ENCODE measurements at places on chromosomes 5 and 9.
A peak's percentile ranks its signal among the peaks of the same experiment; 100 is the strongest.

GRCh38 chr5:156479849-156480248 lies 152.9 kb downstream of the SGCD start:
- DNase-seq, result peak; percentile 39

GRCh38 chr5:175668006-175668405 lies 10.1 kb downstream of the HRH2 start:
- DNase-seq, result no peak

- no peak for DNase-seq
Observed at GRCh38 chr9:23543419-23543818, 282.6 kb downstream of the ELAVL2 start.

DNA sequence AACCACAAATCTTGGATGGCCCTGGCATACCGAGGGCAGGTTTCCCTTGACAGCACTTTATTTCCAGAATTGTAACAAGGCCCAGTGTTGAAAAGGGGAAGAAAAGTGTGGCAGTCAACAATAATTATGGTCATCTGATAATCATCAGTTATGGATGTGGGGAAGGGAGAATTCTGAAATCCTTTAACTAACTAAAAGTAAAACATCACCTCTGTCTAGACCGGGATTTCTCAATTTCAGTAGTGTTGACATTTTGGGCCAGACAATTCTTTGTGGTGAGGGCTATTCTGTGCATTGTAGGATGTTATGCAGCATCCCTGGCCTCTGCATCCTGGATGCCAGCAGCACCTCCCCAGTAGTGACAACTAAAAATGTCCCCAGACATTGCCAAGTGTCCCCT lies 140.4 kb downstream of the PSAT1 start:
- DNase-seq, result no peak

- peak; percentile 29 for DNase-seq
Observed at GRCh38 chr5:96175090-96175489, 213.4 kb upstream of the ELL2 start.

DNA sequence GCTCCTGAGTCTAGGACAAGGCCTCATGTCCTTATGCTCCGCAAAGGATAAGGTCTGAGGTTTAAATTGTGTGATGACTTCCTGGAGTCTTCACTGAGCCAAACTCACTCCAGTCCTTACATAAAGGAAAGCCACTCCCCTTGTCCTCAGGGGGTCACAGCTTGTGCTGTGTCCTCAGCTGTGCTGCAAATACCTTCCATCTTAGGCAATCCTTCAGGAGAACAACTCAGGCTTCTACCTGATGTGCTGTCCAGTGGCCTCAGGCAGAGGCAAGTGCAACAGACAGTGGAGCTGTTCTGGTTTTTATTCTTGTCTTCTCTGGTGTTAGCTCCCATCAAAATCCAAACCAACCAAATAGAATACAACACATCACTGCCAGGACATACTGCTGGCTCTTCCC lies 151.5 kb downstream of the TAF11L14 start:
- DNase-seq, result no peak

GRCh38 chr5:59856358-59856757 lies 37.2 kb downstream of the PDE4D start:
- DNase-seq, result no peak

- no peak for DNase-seq
Observed at GRCh38 chr5:172494630-172495505, 40.5 kb upstream of the SH3PXD2B start.

GRCh38 chr9:113348437-113348836 lies 904 bp upstream of the BSPRY start:
- no peak for DNase-seq

GRCh38 chr9:127715470-127716337 lies at the start of the genes PTRH1 and TTC16:
Gene PTRH1 (minus strand): TSS chr9:127715663. CDS start chr9:127715639, 24 bp downstream.
Gene TTC16 (plus strand): TSS chr9:127716079. CDS start chr9:127716146, 67 bp downstream.
- DNase-seq, result peak; percentile 97

- DNase-seq, result no peak
Observed at GRCh38 chr5:95859661-95860060, 37.1 kb upstream of the GLRX start.

- DNase-seq, result peak; percentile 38
Observed at GRCh38 chr5:96374653-96375052, 58.4 kb downstream of the PCSK1 start.

- no peak for DNase-seq
Observed at GRCh38 chr5:14238272-14238671, 95.1 kb downstream of the TRIO start.

GRCh38 chr5:14983666-14984441 lies 112.3 kb upstream of the ANKH start:
- no peak for DNase-seq
